ENCODE measurements at places on chromosomes 3 and 15. TPM values are rescaled to one million over a fixed set of nuclear protein-coding genes. Genes with fewer than 3 reads are reported as not detected.

DNA sequence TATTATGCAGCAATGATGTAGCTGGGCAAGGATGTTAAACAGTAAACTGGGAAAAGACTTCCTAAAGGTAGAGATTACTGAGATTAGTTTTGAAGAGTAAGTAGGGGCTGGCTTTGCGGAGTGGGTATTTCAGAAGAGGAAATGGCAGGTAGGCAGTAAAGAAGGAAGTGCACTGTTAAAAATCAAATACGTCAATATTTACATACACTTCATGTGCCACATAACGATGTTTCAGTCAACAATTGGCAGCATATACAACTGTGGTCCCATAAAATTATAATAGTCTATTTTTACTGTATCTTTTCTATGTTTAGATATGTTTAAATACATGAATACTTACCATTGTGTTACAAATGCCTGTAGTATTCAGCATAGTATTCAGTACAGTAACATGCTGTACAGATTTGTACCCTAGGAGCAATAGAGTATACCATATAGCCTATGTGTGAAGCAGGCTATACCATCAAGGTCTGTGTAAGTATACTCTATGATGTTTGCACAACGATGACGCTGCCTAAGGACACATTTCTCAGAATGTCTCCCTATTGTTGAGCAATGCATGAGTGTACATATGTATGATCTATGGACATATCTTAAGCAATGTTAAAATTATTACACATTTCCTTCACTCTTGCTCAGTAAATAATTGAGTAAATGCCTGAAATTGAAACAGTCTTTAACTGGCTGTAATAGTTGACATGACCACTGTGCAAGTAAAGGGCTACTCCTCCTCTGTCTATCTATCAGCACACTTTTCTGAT lies 196.7 kb downstream of the ISL2 start:
- DNase-seq = peak; percentile 12

The PLCB2 gene
- 0.59 TPM for total RNA-seq

The CACNA2D2 gene
- 0.05 TPM for total RNA-seq

The ALPK3 gene
- 0.33 TPM for total RNA-seq

The CISH gene
- 2.8 TPM for total RNA-seq

The TTC21A gene
- 5.7 TPM for total RNA-seq

GRCh38 chr3:66153481-66154443 lies 67.0 kb upstream of the SLC25A26 start:
- DNase-seq = no peak

- DNase-seq = peak; percentile 27
Observed at GRCh38 chr3:28286595-28286994, 45.2 kb downstream of the CMC1 start.

DNA sequence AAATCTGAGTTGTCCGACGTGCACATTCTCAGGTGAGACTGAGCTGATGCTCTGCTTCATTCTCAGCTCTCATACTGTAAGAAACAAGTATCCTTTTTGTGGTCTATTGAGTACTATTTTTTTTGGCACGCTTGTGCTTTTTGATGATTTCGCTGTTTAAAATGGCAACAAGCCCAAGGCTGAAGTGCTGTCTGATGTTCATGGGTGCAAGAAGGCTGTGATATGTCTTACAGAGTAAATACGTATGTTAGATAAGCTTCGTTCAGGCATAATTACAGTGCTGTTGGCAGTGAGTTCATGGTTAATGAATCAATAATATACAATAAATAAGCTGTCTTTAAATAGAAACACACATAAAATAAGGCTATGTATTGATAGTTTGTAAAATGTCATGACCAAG lies 27.2 kb downstream of the AQR start:
- DNase-seq = no peak

The HIGD2B gene
- not detected for total RNA-seq

- no peak for DNase-seq
Observed at GRCh38 chr3:176696816-176697215, 500.5 kb downstream of the TBL1XR1 start.

DNA sequence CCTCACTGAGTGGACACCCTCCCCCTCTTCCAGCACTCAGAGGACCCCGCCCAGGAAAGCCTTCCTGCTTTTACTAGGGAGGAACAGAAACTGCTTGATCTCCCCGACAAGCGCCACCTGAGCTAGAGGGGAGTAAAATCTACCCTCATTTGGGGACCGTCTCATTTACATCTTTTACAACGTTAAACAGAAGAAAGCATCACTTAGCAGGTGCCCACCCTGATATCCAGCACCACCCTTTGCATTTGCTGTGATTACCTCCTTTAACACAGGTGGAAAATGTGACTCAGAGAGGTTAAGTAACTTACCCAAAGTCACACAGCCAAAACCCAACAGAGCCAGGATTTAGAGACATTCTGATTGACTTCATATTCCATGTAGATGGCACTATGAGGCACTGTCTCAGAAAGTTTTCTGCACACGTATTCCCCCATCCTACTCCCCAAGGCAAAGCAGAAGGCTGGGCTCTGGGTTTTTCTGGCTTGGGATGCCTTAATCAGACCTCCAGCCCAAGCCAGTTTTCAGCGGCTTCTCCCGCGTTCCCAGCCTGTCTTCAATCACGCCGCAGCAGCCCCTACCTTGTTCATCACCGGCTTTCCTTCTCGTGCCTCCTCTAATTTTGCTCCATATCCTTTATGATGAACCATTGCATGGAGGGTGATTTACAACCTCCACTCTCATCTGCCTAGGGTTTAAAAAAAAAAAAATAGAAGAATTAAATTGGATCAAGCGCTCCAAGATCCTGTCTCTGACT lies 314.6 kb upstream of the PROK2 start:
- DNase-seq = no peak

The PTX3 gene
- total RNA-seq = 0.83 TPM

DNA sequence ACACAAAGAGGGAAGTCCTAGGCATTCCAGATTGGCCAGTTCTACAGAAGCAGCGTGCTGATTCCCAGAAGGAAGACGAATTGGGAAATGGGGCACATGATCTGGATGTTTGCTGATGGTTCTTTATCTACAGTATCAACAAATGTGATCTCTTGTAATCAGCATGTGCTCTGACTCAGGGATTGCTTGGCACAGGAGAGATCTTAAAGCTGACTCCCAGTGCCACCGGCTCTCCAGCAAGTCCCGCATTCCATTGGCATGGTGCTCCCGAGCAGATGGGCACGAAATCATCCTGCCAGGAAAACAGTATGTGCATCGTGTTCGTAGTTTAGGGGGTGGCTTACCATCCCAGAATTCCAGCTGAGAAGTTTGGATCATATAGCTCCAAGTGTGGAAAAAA lies 259.9 kb upstream of the NR2F2 start:
- DNase-seq = peak; percentile 9

DNA sequence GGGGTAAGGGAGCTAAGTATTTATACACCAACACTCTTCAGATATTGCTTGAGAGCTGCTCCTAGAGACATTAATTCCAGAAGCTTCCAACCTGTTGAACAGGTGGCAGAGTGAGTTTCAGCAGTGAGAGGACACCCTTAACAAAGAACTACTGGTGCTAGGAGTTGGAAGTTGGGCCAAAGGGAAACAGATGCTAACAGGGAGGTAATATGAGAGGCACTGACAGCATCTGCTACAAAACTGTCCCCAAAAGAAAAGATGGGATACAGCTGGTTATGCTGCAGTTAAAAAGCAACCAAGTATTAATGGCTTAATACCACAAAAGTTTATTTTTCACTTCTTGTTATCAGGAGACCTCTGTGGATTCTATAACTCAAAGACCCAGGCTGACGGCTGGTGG lies 104.5 kb upstream of the SATB1 start:
- no peak for DNase-seq

The CDHR4 gene
- 0.33 TPM for total RNA-seq

GRCh38 chr15:98684995-98685525 lies 36.7 kb downstream of the IGF1R start:
- DNase-seq = no peak

DNA sequence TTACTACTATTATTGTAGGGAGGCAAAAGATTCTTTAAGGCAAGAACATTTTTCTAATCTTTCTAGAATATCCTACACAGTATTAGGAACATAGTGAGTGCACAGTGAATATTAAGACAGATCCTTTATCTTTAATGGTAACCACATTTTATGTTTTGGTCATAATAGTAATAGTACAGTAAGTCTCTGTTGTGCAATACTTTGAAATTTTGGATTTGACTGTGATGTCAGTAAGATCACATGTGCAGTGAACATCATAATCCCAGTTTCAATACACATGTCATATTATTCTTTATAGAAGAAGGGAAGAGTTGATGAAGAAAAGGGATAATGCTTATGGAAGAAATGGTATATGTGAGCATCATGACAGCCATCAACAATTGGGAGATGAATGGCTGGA lies 10.7 kb downstream of the STT3B start:
- peak; percentile 56 for DNase-seq

The SNTN gene
- total RNA-seq = not detected

The FAM43A gene
- total RNA-seq = 3.0 TPM

The SNURF gene
- 13.7 TPM for total RNA-seq

GRCh38 chr15:62886431-62887071 lies 156.0 kb upstream of the TPM1 start:
- peak; percentile 42 for DNase-seq

The DNASE1L3 gene
- not detected for total RNA-seq

- DNase-seq = peak; percentile 97
Observed at GRCh38 chr15:67150023-67150860, 84.8 kb downstream of the SMAD3 start.

- no peak for DNase-seq
Observed at GRCh38 chr3:153617463-153617862, 455.4 kb downstream of the RAP2B start.

The CCR8 gene
- not detected for total RNA-seq

DNA sequence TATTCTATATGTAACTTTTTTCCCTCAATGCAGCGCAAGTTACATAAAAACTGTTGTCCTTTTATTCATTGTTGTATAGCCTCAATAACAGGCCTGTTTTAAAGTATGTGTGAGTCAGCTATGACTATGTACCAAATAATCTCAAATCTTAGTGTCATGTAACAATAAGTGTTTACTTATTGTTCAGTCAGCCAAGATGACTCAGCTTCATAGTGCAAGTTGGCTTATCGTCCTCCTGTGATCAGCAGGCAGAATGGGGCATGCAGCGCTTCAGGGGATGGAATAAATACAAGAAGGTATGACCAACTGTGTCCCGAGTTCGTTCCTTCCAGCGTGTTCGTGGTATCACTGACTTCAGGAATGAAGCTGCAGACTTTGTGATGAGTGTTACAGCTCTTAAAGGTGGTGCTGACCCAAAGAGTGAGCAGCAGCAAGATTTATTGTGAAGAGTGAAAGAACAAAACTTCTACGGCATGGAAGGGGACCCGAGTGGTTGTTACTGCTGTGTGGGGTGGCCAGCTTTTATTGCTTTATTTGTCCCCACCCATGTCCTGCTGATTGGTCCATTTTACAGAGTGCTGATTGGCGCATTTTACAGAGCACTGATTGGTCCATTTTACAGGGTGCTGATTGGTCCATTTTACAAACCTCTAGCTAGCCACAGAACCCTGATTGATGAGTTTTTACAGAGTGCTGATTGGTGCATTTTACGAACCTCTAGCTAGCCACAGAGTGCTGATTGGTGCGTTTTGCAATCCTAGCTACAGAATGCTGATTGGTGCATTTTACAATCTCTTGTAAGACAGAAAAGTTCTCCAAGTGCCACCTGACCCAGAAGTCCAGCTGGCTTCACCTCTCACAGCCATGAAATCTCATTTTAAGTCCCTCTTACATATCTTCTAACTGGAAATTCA lies 1016.0 kb downstream of the MCTP2 start:
- peak; percentile 99 for DNase-seq

The ABHD10 gene
- total RNA-seq = 23.1 TPM

The ANKRD63 gene
- total RNA-seq = not detected

The SYNPR gene
- total RNA-seq = not detected

DNA sequence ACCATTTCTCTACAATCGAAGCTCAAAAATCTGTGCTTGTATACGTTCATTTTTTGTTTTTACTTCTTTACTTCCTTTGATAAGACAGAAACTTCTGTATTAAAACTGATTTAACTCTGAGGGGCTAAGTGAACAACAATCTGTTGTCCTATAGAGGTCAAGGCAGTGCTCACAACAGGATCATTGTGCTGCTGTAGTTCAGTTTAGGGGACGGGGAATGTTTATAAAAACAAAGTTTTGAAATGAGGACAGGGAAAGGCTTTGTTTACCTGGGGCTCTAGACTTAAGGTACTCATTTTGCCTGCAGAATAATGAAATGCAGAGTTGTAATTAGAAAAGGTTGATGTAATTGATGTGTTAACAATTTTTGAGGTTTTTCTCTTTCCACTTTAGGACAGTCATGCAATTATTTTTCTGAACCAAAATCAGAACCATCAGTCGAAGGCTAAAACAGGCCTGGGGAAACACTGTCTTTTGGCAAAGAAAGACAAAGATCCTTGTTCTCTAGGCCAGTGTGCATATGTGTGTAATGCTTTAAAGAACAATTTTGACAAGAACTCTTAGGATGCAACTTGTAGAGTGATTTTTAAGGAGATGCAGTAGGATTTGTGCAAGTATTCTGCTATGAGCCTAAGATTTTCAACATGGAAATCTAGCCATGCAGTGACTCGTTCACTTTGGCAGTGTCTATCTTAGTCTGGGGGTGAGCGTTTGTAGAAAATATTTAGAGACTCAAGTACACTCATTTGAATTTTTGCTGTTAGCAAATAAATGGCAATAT lies 165.2 kb downstream of the PGPEP1L start:
- peak; percentile 14 for DNase-seq

DNA sequence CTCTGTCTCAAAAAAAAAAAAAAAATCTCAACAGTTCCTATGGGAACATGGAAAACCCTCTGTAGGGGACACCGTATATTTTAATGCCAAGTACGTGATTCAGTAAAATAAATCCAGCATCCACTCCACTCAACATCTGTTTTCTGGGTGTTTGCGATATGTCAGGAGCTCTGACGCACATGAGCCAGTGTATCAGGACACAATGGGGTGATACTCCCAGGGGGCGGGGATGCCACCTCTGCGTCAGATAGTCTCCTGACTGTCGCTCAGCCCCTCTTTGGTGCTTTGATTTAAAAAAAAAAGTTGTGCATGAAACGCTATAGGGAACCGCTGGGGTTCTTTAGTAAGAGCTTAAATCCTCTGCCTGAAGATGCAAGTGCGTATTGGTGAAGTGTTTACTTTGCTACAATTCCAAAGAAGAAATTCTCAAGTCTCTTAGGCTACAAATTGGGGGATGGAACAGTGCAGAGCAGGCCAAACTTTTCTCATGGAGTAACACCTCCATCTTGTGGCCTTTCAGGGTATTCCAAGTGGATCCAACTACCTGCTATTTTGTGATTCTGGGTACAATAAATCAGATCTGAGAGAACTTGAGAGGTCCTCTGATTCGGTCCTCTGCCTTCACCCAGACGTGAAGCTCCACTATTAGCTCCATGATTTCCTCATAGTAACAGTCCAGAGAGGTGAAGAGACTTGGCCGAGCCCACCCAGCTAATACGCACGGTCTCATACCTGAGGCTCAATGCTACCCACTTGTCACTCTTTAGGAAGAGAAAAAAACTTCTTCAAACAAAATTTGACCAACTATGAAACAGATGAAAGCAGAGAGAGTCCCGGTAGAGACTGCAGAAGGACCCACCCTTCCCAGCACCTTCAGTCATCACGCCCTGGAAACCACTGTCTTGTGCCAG lies 9.3 kb upstream of the NR2E3 start:
- peak; percentile 54 for DNase-seq
